ENCODE measurements at places on chromosomes 2 and 18.

DNA sequence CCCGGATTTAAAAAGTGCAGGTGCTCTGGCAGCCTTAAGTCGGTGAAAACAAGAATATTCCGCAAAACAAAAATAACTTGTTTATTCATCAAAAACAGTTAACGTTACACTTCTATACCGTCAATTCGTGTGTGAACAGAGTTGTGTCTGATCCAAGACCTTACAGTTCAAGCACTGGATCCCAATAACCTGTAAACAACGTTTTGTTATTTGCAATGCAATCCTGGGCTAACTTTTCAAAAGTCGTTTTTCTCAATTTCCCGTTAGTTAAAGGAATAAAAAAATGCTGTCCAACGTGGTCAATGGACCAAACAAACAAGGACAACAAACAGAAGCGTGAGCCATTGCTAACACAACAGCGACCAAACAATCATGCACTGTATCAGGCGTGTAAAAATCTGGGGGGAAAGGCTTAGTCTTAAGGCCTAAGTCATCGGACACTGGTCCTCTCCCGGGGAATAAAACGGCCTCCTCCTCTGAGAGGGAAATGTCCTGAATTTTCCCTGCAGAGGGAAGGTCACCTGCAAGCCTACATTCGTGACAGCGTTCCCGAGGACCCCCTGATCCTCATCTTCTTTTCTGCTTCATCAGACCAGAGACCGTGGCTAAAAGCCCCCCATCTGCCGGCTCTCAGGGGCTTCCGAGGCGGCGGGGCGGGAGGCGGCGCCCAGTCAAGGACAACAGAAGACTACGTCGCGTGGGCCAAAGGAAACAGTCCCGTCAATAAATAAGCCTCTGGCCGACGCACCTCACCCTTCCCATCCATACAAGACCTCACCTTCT lies 490 bp downstream of the NDUFS1 start:
- DNase-seq: no peak

DNA sequence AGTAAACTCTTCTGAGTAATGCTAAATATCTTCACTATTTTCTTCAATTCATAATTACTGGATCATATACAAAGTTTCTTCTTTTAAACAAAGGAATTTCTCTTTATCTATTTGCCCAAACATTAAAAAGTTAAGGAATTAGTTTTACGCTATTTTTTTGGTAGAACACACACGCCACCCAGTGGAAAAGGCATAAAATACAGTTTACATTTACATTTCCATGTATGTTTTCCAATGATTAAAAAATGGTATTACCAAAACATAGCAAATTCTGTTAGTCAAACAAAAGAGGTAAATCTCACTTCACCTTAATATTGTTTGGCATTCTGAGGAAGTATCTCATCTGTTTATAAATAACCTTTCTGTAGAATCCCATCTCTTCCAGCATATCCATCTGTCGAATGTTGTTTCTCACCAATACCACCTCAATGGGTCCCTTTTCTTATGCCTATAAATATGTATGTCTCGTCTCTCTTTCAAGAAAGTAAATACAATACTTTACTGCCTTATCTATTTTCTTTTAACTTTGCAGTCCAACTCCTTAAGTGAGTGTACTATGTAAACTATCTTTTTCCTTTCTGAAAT lies 7.2 kb downstream of the BOLL start:
- no peak for DNase-seq

DNA sequence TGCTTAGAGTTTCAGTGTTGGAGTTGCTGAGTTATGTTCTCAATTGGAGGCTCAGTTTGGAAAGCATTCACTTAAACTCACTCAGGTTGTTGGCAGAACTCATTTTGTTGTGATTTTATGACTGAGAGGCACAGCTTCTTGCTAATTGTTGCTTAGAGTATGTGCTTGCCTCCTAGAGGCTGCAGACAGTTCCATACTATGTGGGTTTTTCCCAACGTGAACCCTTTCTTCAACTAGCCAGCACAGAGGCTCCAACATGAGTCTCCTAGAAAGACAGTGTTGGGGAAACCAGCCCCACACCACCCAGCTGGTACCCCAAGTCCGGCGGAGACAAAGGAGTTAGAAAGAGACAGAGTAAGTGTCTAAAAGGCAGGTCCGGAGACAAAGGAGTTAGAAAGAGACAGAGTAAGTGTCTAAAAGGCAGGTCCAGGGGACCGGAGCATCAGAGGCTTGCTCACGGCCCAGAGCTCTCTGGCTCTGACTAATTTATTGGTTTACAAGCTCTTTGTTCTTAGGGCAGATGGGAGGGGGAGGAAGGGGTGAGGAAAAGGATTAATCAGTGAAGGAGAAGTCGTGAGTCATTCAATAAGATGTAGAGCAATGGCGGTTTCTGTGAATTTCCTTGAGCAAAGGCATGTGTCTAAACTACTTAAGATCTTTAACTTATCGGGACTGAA lies 999.7 kb upstream of the LRRTM1 start:
- DNase-seq: no peak

GRCh38 chr2:42339191-42339912 lies 21.7 kb downstream of the COX7A2L start:
- no peak for DNase-seq

GRCh38 chr2:231512222-231512621 lies 18.0 kb downstream of the NMUR1 start:
- no peak for DNase-seq

DNA sequence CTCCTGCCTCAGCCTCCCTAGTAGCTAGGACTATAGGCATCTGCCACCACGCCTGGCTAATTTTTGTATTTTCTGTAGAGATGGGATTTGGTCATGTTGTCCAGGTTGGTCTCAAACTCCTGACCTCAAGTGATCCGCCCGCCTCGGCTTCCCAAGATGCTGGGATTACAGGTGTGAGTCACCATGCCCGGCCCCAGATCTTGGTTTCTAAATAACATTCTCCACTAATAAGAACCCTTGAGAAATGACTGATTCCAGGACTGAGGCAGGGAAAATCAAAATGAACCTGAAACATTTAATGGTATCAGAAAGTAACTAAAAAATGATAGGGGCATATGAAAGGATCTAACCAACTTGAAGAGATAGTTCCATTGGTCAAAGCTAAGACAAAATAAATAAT lies 34.0 kb downstream of the BMPR2 start:
- DNase-seq: no peak

GRCh38 chr2:66125951-66126350 lies 309.0 kb upstream of the MEIS1 start:
- DNase-seq: no peak

GRCh38 chr2:104406261-104406726 lies 447.6 kb upstream of the POU3F3 start:
- DNase-seq: no peak

- DNase-seq: no peak
These were observed 2.0 kb downstream of the ZNF521 start for GRCh38 chr18:25349926-25350487.

DNA sequence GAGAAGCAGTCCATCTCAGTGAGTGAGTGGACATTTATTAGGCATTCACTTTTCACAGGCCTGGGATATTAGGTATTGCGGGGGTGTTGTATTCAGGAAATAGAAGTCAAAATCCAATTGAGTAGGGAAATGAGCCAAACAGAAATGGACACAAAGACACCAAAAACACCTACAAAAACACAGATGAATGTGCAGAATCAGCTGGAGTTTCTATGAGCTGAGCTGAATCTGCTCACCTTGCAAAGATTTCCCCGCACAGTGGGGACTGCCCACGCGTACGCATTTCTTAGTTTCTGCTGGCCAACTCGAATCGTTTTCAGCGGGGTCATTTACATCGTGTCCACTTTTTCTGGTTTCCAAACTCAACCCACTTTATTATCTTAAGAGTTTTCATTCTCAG lies 160.0 kb downstream of the BCL2 start:
- DNase-seq: no peak

DNA sequence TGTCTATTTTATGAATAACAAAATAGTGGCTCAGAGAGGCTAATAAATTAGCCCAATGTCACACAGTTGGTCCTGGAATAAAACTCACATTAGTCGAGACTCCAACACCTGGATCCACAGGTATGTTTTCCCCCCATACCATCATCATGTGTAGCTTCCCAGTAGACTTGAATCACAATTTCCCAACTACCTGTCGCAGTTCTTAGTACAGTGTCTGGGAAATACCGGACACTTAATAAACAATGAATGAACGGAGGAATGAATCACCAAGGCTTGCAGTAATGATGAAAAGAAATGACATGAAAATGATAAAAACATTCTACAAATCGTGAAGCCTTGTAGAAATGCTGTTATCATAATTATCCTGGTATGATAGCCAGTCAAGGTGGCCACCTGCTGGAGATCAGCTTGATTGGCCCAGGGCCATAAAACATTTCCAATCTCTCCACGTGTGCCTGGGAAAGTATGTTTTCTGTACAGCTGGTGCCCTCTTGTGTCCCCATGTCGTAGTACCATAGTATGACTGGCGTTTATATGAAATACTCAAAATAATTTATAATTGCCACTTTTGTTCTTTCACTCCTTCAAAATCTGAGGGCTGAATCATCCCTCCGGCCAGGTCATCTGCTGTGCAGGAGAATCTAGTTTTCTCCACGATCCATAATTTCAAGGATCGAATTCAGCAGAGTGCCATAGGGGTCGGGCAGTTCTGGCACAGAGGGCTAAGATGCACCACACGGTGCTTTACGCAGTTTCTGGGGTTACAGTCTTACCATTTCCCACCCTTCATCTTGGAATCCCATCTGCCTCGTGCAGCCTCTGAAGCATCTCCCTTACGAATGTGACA lies 95.4 kb downstream of the LAMA1 start:
- no peak for DNase-seq

DNA sequence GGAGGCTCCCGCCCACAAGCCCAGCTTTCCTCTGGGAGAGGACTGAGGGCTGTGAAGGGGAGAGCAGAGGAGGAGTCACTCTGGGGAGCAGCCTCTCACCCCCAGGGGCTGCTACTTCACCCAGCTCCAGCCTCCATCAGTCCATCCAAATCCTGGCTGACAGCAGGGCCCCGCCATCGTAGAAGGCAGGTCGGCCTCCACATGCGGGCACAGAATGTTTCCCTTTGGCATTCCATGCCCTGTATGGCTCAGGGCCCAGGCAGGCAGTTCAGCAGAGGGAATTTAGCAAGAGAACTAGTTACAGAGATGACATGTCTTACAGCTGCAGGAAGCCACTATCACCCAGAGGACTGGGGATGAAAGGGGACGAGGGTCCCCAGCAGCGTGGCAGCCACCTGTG lies 6.4 kb upstream of the ODC1 start:
- no peak for DNase-seq

GRCh38 chr2:168802859-168803725 lies 655 bp downstream of the NOSTRIN start:
- DNase-seq: no peak

DNA sequence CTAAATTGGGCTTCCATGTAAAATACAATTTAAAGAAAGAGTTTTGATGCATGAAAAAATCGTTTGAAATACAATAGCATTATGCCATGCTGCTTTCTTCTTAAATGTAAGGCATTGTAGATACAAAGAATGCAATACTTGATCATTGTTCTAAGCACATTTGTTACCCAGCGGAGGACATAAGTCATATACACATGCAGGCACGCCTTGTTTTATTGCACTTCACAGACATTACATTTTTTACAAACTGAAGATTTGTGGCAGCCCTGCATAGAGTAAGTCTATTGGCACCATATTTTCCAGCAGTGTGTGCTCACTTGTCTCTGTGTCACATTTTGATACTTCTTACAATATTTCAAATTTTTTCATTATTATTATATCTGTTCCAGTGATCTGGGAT lies 345.0 kb downstream of the CLIP4 start:
- DNase-seq: no peak

DNA sequence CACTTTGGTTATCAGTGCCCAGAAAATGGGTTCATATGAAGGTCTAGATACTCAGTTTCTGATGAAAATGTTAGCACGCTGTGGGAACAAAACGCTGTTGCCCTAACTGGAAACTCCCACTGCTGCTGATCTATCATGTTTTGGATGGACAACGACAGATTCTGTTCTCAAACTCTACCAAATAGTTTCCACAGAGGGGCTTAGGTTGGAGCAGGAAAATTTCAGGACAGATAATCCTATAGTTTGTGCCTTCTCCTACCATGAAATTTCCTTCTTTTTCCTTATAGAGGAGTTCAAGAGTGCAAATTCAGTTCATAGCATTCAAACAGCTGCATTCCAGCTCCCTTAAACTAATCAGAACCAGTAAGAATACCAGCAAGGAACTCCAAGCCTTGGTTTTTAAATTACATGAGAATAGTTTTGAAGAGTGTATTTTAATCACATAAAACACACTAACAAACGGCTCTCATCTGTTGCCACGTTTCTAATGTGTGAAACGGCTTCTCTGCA lies 58.7 kb upstream of the RALBP1 start:
- DNase-seq: no peak

DNA sequence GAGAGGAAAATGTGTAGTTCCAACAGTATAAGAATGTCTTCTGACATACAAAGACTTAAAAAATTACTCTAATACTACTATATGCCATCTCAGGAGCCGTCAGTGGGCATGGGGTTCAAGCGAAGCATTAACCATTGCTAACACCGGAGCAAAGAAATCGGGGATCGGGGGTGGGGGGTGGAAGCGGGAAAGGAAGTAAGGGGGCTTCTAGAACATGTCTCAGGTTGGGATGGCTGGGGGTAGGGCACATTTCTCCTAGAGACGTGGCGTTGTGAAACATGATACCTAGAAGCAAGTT lies 702 bp downstream of the LMAN1 start:
- DNase-seq: no peak

GRCh38 chr18:13179566-13180113 lies 38.9 kb upstream of the LDLRAD4 start:
- DNase-seq: no peak

- no peak for DNase-seq
These were observed 166.0 kb upstream of the PIK3C3 start for GRCh38 chr18:41789001-41789400.

DNA sequence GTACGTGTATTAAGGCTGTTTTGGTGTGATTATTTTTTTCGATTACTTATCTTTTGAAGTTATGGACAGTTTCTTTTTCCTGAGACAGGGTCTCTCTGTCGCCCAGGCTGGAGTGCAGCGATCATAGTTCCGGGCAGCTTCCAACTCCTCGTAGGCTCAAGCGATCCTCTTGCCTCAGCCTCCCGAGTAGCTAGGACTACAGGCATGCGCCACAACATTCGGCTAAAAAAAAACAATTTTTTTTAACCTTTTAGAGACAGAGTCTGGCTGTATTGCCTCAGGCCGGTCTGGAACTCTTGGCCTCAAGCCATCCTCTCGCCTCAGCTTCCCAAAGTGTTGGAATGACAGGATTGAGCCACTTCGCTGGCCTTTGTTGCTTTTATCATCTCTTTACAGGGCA lies 945 bp downstream of the HAT1 start:
- DNase-seq: no peak

GRCh38 chr2:159160954-159161353 lies 125.5 kb downstream of the WDSUB1 start:
- no peak for DNase-seq
